ENCODE measurements at places on chromosomes 5 and 9.

- no peak for DNase-seq
Observed at GRCh38 chr5:80282054-80282453, 26.2 kb upstream of the SERINC5 start.

- no peak for DNase-seq
Observed at GRCh38 chr9:29214690-29215253, 1641.5 kb upstream of the C9orf72 start.

DNA sequence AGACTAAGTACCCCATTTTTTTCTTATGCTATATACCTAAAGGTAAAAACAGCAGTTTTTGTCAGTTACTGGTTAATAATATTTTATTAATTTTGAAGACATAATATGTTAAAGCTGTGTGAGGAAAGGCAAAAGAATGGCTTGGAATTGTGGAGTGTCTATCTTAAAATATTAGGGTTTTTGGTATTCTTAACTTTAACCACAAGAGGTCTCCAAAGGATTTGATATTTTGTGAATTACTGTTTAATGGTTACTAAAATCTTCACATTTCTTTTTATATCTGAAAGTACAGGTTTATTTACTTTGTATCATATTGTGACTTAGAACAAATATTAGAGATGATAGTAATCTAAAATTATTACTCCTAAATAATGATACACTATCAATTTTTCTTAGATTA lies 32.0 kb upstream of the DHFR start:
- DNase-seq, result no peak

- no peak for DNase-seq
Observed at GRCh38 chr5:7980881-7981280, 111.9 kb downstream of the MTRR start.

DNA sequence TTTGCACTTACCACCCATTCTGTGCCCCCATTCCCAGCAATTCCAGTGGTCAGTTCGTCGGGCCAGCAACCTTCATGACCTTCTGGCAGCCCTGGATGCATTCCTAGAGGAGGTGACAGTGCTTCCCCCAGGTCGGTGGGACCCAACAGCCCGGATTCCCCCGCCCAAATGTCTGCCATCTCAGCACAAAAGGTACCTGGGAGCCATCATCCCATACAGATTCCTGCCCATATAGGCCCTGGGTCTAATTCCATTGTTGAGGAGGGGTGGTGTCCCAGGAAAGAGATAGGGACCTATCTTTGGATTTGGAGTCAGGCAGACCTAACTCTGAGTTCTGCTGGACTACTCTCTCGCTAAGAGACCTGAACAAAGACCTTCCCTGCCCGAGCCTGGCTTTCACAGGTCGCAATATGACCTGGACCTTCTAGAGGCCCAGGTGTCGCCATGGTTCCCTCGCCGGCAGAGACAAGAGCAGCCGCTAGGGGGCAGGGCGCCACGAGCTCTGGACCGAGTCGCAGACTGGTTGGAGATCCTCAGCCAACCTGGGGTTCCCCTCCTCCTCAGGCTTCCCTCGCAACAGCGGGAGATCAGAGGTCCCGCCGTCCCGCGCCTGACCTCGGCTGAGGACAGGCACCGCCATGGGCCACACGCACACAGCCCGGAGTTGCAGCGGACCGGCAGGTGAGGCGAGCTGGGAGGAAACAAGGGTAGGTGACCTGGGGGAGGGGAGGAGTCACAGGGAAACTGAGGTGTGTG lies 3.1 kb downstream of the SLC4A9 start:
- peak; percentile 55 for DNase-seq

DNA sequence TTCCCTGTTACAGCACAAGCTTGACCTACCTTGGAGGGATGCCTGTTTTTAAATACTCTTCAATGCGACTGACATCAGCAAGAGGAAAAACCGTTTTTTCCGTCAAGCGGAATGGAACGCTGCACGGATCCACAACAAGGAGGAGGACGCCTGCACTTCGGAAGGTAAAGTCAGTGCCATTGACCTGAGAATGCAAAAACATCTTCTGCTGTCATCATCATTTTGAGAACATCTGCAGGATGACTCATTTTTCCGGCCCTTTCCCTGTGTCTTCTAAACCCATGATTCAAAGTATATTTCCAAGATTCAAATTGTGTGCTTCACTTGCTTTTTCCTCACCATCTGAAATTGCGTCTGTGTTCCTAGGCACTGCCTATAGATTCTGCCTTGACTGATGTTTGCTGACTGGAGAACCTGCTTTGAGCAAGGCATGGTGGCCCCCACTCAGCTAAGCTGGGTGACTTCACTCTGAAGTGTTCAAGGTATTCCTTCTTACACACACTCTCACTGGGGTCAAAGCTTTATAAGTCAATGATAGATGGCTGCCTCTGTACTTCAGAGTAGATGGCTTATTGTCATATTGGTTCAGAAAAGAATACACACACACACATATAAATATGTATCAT lies 78.1 kb downstream of the CEMIP2 start:
- DNase-seq, result no peak

DNA sequence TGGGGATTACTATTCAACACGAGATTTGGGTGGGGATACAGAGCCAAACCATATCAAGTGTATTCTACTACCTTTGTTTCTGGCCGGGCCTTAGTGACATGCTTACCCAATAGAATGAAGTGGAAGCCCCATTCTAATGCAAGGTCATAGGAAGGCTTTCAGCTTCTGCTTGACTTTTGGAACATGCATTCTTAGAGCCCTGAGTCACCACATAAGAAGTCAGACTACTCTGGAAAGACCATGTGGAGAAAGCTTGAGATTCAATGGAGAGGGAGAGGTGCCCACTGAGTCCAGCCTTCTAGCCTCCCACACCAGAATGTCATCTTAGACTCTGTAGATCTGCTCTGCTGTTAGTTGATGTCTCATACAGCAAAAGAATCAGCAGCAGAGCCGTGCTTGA lies 155.7 kb upstream of the FBN2 start:
- DNase-seq, result no peak

DNA sequence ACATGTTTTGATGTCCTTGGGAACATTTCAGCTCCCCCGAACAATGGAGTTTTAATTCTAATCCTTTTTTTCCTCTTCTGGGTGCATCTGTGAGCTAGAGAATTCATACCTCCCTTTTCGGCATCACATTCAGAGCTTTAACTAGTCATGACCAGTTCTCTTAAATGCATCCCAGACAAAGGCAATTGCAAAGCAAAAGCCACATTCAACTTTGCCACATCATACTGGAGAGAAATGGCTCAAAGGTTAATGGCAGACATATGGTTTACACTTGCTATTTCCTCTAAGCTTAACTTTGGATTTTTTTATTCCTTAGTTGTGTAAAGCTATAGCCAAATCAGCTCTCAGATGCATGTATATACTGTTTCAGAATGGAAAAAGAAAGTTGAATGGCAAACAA lies 153.3 kb downstream of the ESM1 start:
- DNase-seq, result no peak

Measured in gastrocnemius medialis (tissue), 4 donors.